CD8-positive, alpha-beta T cell (primary cell): ENCODE measurements at places on chromosomes 5 and 9.

DNA sequence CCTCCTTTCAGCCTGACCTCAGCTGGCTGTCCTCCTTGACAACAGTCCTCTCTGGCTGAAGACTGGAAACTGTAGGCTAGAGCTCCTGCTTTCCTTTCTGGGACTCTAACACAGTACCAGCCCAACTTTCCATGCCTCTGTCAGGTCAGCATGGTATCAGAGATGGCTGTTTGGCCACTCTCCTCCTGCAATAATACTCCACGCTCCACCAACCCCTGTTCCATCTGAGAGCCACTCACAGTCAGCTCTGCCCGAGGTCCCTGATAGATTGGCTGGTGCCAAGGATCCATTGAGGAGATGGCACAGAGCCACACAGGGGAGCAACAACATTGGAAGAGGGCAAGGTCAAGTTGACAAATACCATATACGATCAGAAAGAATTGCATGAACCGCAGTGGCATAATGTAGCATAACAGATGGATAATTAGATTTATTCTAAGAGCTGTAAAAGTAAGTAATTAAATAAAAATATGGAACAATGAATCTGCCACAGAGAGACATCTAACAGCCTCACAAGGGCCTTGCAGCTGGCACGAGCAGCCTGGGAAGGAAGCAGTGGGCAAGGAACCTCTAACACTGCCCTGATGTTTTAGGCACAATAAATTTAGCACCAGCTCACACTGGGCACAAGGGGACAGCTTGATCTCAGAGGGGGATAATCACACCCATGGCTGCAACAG is 94.3 kb upstream of the LRRTM2 start:
- no peak for DNase-seq

- DNase-seq = no peak
Observed at GRCh38 chr5:41416336-41416735, 94.1 kb downstream of the PLCXD3 start.

- no peak for DNase-seq
Observed at GRCh38 chr9:14438232-14439021, 124.5 kb upstream of the NFIB start.

DNA sequence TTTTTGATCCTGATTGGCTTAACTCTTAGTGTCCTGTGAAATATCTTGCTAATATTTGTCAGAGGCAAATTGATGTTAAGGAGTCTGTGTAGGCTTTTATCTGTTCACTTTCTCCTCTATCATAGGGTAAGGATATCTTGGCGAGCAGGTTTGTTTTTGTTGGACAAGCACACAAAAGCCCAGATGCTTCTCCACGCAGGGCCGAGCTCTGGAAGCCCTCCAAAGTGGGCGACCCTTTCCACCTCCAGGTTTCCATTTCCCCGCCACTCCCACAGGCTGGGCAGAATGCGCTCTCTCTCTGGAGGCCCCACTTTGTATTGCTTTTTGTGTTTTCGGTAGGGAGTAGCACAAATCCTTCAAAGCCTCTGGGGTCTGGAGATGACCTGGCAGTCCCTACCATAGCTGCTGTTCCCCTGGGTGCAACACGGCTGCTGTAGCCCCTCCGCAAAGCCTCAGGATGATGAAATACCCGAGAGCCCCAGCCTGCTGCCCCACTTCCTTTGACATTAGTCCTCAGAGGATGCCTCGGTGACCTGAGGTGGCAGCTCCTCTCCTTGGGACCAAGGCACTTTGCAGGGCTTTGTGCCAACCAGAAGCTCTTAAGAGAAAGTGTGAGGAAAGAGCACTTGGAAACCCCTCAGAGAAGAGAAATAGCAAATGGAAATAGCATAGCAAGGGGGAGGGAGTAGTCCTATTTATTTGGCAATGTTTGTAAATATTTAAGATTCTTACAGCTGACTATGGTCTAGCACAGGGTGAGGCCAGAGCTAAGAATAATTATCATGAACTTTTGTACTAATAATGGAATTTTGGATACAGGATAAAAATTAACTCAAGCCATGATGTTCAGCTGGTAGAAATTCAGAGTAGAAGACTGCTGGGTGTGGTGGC is 122.8 kb downstream of the ARHGEF28 start:
- DNase-seq = no peak

DNA sequence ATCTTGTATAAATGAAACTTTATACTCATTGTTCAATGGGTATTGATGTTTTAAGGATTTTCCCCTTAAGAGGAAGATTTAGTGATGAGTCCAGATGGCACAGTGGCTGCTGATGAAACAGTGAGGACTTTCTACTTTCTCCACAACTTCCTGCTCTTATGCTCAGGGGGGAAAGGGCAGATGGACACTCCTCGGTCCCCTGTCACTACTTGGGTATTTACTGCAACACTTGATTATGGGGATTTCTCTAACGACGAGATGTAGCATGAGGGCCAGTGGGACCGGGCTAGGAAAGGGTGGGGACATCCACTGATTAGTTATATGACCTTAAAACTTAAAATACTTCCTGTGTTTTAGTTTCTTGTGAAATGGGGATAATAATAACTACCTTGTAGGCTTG is 146.1 kb upstream of the HMHB1 start:
- no peak for DNase-seq

DNA sequence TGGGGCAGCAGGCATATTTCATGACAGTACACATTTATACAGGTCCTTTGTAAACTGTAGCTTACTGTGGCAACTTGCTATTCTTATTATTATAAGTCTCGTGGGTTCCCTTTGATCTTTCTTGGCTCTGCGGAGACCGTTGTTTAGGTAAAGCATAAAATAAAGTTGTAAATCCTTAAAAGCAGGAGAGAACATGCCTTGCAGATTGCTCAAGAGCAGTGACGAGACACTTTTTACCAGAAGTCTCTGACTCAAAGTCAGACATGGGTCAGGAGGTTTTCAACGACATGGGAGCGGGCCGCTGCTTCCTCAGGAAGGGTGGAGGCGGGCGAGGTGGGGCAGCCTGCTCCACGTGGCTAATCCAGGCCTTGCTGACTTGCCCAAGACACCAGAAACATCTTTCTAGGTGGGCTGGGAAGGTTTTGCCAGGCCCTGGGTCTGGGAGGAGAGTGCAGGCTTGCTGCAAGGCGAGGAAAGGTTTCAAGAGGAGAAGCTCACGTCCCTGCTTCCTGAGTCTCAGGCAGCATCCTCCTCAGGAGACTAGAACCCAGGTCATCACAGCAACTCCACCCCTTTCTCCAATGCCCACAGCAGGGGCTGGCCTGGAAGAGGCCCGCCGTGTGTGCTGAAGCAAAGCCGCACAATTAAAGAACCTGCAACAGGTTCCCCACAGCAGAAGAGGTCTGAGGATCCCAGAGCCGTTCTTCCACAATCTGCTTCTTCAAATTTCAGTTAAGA is 6.5 kb downstream of the TBC1D2 start:
- DNase-seq = no peak

DNA sequence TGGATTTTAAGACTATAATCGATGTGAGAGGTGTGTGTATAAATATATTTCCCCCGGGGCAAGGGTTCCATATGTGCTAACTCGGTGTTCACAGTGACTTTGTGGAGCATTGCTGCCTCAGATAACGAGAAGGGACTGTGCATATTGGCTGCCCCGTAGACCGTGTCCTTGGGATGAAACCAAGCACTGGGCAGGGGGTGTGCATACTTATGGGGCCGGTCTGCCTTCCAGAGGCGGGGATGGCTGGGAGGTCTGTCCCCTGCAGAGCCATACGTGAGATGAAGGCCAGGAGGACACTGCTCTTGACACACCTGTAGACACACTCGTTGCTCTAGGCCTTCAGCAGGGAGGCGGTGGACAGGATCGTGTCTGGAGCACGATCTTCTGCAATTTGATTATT is 56.0 kb upstream of the ZNF354A start:
- no peak for DNase-seq

- no peak for DNase-seq
Observed at GRCh38 chr9:76218886-76219445, 175.3 kb downstream of the RFK start.

DNA sequence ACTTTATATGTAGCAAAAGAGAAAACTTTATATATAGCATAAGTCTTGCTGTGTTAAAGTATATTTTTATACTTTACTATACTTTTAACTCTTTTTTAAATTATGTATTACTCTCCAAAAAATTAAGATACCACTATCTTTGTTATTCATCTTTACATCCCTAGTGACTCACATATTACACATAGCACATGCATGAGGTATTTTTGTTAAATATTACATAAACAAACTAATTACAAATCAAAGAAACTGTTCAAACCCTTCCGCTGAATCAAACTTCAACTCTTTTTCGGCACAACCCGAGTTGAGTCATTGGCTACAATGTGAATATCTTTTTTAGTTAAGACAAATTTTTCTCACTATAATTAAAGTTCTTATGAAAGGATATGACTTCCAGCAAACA is 32.1 kb downstream of the NADK2 start:
- DNase-seq = no peak

DNA sequence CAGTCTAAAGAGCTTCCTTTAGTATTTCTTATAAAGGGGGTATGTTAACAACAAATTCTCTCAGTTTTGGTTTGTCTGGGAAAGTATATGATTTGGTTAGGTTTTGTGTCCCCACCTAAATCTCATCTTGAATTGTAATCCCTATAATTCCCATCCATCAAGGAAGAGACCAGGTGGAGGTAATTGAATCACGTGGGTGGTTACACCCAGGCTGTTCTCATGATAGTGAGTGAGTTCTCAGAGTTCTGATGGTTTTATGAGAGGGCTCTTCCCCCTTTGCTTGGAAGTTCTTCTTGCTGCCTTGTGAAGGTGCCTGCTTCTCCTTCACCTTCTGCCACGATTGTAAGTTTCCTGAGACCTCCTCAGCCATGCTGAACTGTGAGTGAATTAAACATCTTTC is 109.1 kb downstream of the MACIR start:
- DNase-seq = no peak
